ENCODE measurements at places on chromosomes 6 and 20. TPM values are rescaled to one million over a fixed set of nuclear protein-coding genes. Genes with fewer than 3 reads are reported as not detected.

Gene REPS1
- total RNA-seq, result 29.3 TPM

Gene PTK6
- 0.41 TPM for total RNA-seq

DNA sequence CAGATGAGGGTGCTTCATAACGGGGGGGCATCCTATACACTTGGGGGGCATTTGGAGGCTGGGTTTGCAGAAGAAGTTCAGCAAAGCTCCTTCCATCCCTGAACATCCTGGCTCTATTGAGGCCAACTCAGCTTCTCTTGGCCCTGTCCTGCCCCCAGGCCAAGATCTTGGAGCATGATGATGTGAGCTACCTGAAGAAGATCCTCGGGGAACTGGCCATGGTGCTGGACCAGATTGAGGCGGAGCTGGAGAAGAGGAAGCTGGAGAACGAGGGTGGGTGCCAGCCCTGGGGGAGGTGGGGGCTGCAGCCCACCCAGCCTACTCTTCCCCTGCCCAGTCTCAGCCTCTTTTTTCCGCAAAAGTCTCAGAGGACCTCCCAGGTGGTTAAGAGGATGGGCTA lies 17.2 kb downstream of the GDAP1L1 start:
- H3K27ac ChIP-seq, result no peak overlapping the region
- H3K4me3 ChIP-seq, result no peak overlapping the region
- H3K27me3 ChIP-seq, result no peaks in the 10 kb centered on the region

GRCh38 chr20:17485017-17485416 lies 46.2 kb downstream of the BFSP1 start:
- no peak overlapping the region for H3K27ac ChIP-seq
- no peaks in the 10 kb centered on the region for H3K27me3 ChIP-seq
- no peaks in the 10 kb centered on the region for H3K36me3 ChIP-seq
- no peak overlapping the region for H3K4me3 ChIP-seq

- H3K27me3 ChIP-seq, result no peaks in the 10 kb centered on the region
- no peak overlapping the region for H3K4me3 ChIP-seq
- H3K27ac ChIP-seq, result no peak overlapping the region
- DNase-seq, result no peak
- H3K36me3 ChIP-seq, result no peaks in the 10 kb centered on the region
These were observed 75.0 kb upstream of the SULF2 start for GRCh38 chr20:47860049-47860830.

DNA sequence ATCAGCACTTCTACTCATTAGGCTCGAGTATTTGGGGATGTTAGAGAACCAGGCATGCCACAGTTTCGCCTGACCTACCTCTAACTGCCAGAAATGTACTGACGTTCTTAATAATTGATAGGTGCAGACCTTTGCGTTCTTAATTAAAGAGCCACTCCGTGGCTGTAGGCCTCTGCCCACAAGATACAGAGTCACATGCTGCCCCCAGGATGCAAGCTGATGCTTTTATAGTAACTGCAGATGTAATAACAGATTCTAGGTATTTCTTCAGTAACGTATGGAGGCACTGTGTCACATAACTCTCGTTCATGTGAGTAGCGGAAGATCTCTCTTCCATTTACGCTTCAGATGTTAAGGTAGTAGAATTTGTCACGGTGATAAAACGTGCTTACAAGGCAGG lies 113.2 kb downstream of the RPP40 start:
- no peak overlapping the region for H3K27ac ChIP-seq
- no peak overlapping the region for H3K4me3 ChIP-seq
- H3K4me1 ChIP-seq, result no peaks in the 10 kb centered on the region
- no peaks in the 10 kb centered on the region for H3K27me3 ChIP-seq

DNA sequence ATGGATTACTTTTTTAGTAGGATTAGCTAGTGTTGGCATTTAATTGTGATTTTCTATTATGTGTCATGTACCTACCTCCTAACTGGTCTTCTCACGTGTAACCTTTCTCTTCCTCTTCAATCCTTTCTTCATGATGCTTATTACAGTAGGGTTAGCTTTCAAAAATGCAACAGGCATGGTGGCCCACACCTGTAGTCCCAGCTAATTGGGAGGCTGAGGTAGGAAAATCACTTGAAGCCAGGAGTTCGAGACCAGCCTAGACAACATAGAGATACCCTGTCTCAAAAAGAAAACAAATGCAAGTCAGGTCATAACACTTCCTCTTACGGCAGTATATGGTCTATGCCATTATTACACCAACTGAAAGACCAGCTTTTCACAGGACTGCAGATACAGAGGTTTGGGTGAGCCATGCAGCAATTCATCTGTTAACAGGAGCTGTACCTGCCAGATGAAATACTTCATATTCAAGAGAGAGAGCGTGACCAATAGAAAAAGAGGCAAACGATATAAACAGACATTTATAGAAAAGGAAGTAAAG lies 195.0 kb downstream of the TMEM242 start:
- H3K4me1 ChIP-seq, result no peaks in the 10 kb centered on the region
- H3K27ac ChIP-seq, result no peak overlapping the region
- no peak for DNase-seq

GRCh38 chr6:56529594-56530191 lies 113.0 kb downstream of the DST start:
- no peak overlapping the region for H3K27ac ChIP-seq
- H3K27me3 ChIP-seq, result no peaks in the 10 kb centered on the region
- DNase-seq, result no peak
- no peak overlapping the region for H3K4me3 ChIP-seq
- H3K36me3 ChIP-seq, result no peaks in the 10 kb centered on the region
- peaks cover 40% of the 10 kb centered on the region for H3K4me1 ChIP-seq

- no peak overlapping the region for H3K4me3 ChIP-seq
- H3K27me3 ChIP-seq, result no peaks in the 10 kb centered on the region
- DNase-seq, result no peak
- H3K36me3 ChIP-seq, result no peaks in the 10 kb centered on the region
- H3K4me1 ChIP-seq, result no peaks in the 10 kb centered on the region
These were observed 81.9 kb downstream of the GINS1 start for GRCh38 chr20:25489221-25489871.

GRCh38 chr6:2982426-2983117 lies 11.2 kb upstream of the SERPINB6 start:
- no peak overlapping the region for H3K4me3 ChIP-seq
- H3K27me3 ChIP-seq, result no peaks in the 10 kb centered on the region
- peak; percentile 17 for DNase-seq
- H3K36me3 ChIP-seq, result no peaks in the 10 kb centered on the region
- H3K4me1 ChIP-seq, result peaks cover 50% of the 10 kb centered on the region

GRCh38 chr20:47568019-47568418 lies 66.3 kb downstream of the NCOA3 start:
- no peaks in the 10 kb centered on the region for H3K27me3 ChIP-seq
- peaks cover 25% of the 10 kb centered on the region for H3K4me1 ChIP-seq
- H3K27ac ChIP-seq, result no peak overlapping the region
- no peaks in the 10 kb centered on the region for H3K36me3 ChIP-seq
- no peak overlapping the region for H3K4me3 ChIP-seq

GRCh38 chr6:13239530-13240455 lies 88.5 kb downstream of the TBC1D7 start:
- H3K36me3 ChIP-seq, result no peaks in the 10 kb centered on the region
- no peak overlapping the region for H3K4me3 ChIP-seq
- H3K27ac ChIP-seq, result no peak overlapping the region
- no peaks in the 10 kb centered on the region for H3K27me3 ChIP-seq
- H3K4me1 ChIP-seq, result no peaks in the 10 kb centered on the region

GRCh38 chr6:47407300-47408281 lies 70.0 kb upstream of the CD2AP start:
- H3K36me3 ChIP-seq, result no peaks in the 10 kb centered on the region
- no peak overlapping the region for H3K4me3 ChIP-seq
- H3K4me1 ChIP-seq, result no peaks in the 10 kb centered on the region
- H3K27me3 ChIP-seq, result no peaks in the 10 kb centered on the region
- H3K27ac ChIP-seq, result no peak overlapping the region
- no peak for DNase-seq

GRCh38 chr6:55902796-55903195 lies 27.4 kb upstream of the BMP5 start:
- no peaks in the 10 kb centered on the region for H3K27me3 ChIP-seq
- no peak overlapping the region for H3K27ac ChIP-seq
- H3K36me3 ChIP-seq, result no peaks in the 10 kb centered on the region
- no peaks in the 10 kb centered on the region for H3K4me1 ChIP-seq
- no peak for DNase-seq

DNA sequence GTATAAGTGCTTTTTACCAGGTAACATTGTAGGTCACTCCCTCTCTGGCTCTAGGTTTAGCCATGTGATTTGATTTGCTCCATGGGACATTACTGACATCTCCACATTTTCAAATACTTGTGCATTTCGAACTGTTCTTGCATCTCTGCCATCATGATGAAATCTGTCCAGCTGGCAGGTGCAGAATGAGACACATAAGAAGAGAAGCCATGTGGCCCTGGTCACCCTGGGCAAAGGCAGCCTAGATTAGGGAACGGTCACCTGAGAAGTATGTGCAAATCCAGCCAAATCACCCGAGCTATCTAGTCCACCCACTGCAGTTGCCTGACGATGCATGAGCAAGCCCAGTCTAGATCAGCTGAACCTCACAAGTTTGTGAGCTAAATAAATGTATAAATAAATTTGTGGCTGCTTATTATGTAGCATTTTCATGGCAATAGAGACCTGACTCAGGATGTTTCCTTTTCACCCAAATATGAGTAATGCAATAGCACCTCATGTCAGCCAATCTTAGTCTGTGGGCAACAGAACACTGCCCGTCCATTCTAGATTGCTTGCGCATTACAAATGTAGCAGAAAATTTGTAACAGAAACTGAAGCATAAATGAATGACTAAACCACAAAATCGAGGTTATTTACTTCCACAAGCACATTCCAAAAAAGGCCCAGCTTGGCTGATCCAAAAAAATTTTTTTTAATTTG lies 115.2 kb downstream of the PAK5 start:
- no peak overlapping the region for H3K27ac ChIP-seq

- H3K4me3 ChIP-seq, result peak overlapping the region; percentile 17
- no peak for DNase-seq
- H3K4me1 ChIP-seq, result peaks cover 15% of the 10 kb centered on the region
- H3K27me3 ChIP-seq, result no peaks in the 10 kb centered on the region
- H3K36me3 ChIP-seq, result no peaks in the 10 kb centered on the region
These were observed 1.6 kb upstream of the RPS12 start for GRCh38 chr6:132812756-132813172.

- no peak overlapping the region for H3K4me3 ChIP-seq
- no peaks in the 10 kb centered on the region for H3K36me3 ChIP-seq
- H3K27me3 ChIP-seq, result no peaks in the 10 kb centered on the region
- H3K27ac ChIP-seq, result no peak overlapping the region
These were observed 215.8 kb downstream of the PAX1 start for GRCh38 chr20:21921251-21921650.
